B cell (primary cell): ENCODE measurements at places on chromosomes 5 and 9. TPM values are rescaled to one million over a fixed set of nuclear protein-coding genes. Genes with fewer than 3 reads are reported as not detected.

The SLC6A3 gene
- 0.01 and 0.19 TPM in 2 replicates for polyA plus RNA-seq

The TMC1 gene
- not detected in 2 replicates for polyA plus RNA-seq

The CDKN2A gene
- 5.6 and 6.4 TPM in 2 replicates for polyA plus RNA-seq

The COMMD10 gene
- polyA plus RNA-seq = 18.8 and 19.8 TPM in 2 replicates

The PCDHA9 gene
- polyA plus RNA-seq = not detected in 2 replicates

The PHF24 gene
- polyA plus RNA-seq = not detected in 2 replicates

The NUTM2G gene
- not detected in 2 replicates for polyA plus RNA-seq

The LCN15 gene
- polyA plus RNA-seq = not detected in 2 replicates

The ZNG1F gene
- 14.0 and 28.6 TPM in 2 replicates for polyA plus RNA-seq

The OTP gene
- polyA plus RNA-seq = 0.03 TPM in 1 of 2 replicates, not detected in the other

The ADRA1B gene
- 0.04 TPM in 1 of 2 replicates, not detected in the other for polyA plus RNA-seq

The CDH9 gene
- not detected in 2 replicates for polyA plus RNA-seq

The ZNF462 gene
- 0.06 TPM in 1 of 2 replicates, not detected in the other for polyA plus RNA-seq

The ADGRD2 gene
- not detected in 2 replicates for polyA plus RNA-seq

The PCDH12 gene
- polyA plus RNA-seq = 0.01 TPM in 1 of 2 replicates, not detected in the other

The TMEM252 gene
- polyA plus RNA-seq = 0.10 TPM in 1 of 2 replicates, not detected in the other

The ARSI gene
- not detected in 2 replicates for polyA plus RNA-seq

The COL5A1 gene
- polyA plus RNA-seq = 0.06 and 0.37 TPM in 2 replicates

The SLC1A1 gene
- polyA plus RNA-seq = 0.10 TPM in 1 of 2 replicates, not detected in the other

The EIF4E1B gene
- polyA plus RNA-seq = not detected in 2 replicates

The PPP6C gene
- polyA plus RNA-seq = 12.1 and 15.9 TPM in 2 replicates

The TERT gene
- polyA plus RNA-seq = 0.24 and 0.43 TPM in 2 replicates

The CPLANE1 gene
- 1.8 and 1.9 TPM in 2 replicates for polyA plus RNA-seq

The SEMA4D gene
- 53.6 and 65.9 TPM in 2 replicates for polyA plus RNA-seq

The THBS4 gene
- polyA plus RNA-seq = 0.43 and 0.49 TPM in 2 replicates

The DEPDC1B gene
- 0.04 TPM in 2 replicates for polyA plus RNA-seq

The IFNA21 gene
- polyA plus RNA-seq = not detected in 2 replicates

The GRXCR2 gene
- not detected in 2 replicates for polyA plus RNA-seq

The NEUROG1 gene
- polyA plus RNA-seq = not detected in 2 replicates

The ADAMTSL2 gene
- 0.03 TPM in 1 of 2 replicates, not detected in the other for polyA plus RNA-seq

The BTF3 gene
- polyA plus RNA-seq = 309 and 541 TPM in 2 replicates

The FGF1 gene
- polyA plus RNA-seq = not detected in 2 replicates

The PCDHGB4 gene
- 0.06 and 0.39 TPM in 2 replicates for polyA plus RNA-seq

The CORO2A gene
- polyA plus RNA-seq = 1.1 and 1.5 TPM in 2 replicates

The NFIL3 gene
- polyA plus RNA-seq = 10.6 and 14.3 TPM in 2 replicates

The PGM5 gene
- not detected in 2 replicates for polyA plus RNA-seq
